COLO829 (cell line): ENCODE measurements at places on chromosomes 4 and X.

- DNase-seq, result no peak
These were observed 68.9 kb downstream of the ARHGAP24 start for GRCh38 chr4:85543832-85544231.

GRCh38 chrX:38800981-38801845, at the start of gene MID1IP1:
Gene MID1IP1, plus strand, starts transcription at chrX:38801459. Its CDS starts 3,488 bp downstream, at chrX:38804947.
- DNase-seq, result peak; percentile 94

DNA sequence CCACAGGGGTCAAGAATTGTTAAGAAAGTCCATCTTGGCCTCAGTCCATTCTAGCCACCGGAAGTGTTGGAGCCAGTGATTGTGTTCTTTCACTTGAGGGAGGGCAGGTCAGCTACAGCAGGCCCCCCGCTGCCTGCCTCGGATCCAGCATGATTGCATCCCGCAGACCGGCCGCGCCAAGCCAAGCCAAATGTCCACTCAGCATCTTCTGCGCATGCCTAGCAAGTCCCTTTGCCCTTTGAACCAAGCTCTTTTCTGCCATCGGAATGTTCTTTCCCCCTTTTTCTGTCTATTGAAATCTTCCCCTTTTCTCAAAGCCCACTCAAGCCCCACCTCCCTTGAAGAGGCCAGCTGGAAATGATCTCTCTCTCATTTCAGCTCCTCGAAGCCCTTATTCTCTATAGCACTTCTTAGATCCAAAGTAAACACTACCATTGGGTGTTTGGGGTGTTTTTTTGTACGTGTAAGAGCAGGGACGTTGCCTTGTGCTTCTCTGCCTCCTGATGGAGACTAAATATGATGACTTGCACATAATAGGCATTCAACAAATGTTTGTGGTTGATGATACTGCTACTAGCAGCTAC, 147.8 kb upstream of the BCOR start:
- DNase-seq, result no peak

DNA sequence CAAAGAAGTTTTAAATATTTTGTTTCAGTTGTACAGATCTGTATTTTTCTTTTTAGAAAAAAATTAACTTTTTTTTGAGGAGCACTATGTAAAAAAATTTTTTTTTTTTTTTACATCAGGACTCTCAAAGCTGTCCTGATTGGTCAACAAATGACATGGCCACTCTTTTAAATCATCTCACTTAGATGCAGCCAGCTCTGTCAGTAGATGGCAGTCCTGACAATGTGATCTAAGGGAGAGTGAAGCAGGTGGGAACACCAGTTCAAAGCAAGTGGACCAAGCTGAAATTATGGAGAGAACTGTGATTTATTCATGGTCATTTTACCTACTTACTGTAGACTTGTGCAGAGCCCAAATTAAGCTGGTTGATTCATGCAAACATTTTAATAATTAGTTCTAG, 174.7 kb upstream of the GPRIN3 start:
- peak; percentile 74 for DNase-seq

- DNase-seq, result no peak
These were observed 12.7 kb upstream of the MRFAP1 start for GRCh38 chr4:6627832-6628231.

GRCh38 chr4:138114434-138114833, 127.7 kb downstream of the SLC7A11 start:
- no peak for DNase-seq

DNA sequence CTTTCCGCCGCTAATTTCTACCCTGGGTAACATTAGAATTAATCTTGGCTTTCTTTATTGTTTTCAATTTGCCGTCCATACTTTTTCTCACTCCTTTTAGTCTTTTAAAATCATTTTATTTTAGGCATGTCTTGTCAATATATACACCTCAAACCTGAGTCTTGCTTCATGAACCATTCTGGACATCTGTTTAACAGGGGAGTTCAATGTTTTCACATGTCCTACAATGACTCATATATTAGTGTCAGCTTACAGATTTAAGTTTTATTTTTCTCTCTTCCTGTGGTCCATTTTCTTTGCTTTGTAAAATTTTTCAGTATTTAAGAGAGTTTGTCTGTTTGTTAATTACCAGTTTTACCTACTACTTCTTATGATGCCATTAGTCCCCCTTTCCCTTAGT, 89.5 kb downstream of the LCORL start:
- no peak for DNase-seq

- DNase-seq, result no peak
These were observed 109.3 kb downstream of the AFF2 start for GRCh38 chrX:148609515-148610327.

- DNase-seq, result no peak
These were observed 638.7 kb downstream of the PCDH18 start for GRCh38 chr4:136893573-136893972.

DNA sequence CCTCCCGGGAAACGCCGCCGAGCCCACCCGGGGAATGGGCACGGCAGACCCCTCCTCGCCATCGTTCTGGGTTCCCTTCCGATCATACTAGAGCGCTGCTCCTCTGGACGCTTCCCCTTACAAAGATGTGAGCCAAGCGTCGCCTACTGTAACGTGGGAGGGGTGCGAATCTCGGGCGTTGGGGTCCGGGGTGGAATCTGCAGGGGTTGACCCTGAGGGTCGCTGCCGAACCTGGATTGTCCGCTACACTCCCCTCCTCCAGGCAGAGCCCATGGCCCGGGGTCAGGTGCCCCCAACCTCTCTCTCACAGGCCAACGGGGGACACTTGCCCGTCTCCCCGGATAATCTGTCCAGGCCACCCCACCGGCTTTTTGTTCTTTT, 13.8 kb downstream of the BCOR start:
- no peak for DNase-seq

GRCh38 chrX:9279234-9279544, 185.7 kb upstream of the TBL1X start:
- DNase-seq, result no peak

DNA sequence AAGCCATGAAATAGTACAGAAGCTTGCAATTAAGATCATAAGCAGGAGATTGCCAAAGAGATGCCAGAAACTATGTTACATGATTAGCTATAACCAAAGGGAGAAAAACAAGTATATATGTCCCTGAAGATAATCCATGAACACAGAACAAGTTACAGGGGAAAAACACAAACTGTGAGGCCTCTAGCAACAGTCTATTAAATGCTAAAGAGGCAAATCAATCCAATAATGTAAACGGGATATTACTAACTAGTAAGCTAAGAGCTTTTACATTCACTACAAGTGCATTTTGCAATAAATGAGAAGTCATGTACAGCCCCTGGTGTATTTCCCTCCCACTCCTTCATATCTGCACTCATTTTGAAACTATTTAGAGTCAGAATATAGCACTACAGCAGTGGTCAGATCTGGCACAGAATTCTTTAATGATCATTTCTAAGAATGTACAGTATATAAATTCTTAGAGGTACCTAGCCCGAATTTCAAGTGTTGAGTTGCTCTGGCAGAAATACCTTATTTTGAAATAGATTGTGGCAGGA, 449.8 kb upstream of the SMIM31 start:
- no peak for DNase-seq

GRCh38 chr4:54058171-54058570, 6.2 kb downstream of the CHIC2 start:
- DNase-seq, result no peak

- DNase-seq, result no peak
These were observed 169.3 kb downstream of the CEP135 start for GRCh38 chr4:56118055-56118454.

DNA sequence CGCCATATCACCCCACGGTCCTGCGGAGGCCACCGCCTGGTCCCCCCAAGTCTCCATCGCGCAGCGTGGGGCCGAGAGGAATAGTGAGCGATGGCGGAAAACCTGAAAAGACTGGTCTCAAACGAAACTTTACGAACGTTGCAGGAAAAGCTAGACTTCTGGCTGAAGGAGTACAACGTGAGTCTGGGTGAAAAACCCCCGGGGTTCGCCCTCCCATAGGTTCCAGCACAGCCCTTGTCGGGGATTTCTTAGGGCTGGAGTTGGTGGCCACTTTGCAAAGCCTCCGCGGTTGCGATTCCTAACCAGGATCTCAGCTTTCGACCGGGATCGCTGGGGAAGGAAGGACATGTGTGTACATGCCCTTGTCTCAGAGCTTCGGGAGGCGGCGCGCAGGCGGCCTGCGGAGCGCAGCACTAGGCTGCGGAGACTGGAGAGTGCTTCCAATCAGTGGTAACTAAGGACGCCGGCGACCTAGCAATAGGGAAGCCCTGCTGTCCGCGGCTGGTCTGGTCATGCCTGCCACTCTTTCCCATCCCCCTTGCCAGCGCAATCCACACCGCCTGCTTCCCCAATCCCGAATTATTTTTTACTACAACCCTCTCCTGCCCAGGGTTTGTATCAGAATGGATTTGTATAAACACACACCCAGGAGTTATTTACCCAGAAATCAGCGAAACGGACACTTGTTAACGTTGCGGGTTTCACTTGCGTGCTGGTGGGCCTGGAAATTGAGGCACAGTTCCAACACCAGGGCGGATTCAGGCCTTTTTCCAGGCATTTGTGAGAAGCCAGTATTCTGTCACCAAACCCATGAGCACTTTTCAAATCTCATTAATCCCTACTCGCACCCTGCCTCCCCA, 741 bp downstream of the SPATA18 start:
- no peak for DNase-seq

DNA sequence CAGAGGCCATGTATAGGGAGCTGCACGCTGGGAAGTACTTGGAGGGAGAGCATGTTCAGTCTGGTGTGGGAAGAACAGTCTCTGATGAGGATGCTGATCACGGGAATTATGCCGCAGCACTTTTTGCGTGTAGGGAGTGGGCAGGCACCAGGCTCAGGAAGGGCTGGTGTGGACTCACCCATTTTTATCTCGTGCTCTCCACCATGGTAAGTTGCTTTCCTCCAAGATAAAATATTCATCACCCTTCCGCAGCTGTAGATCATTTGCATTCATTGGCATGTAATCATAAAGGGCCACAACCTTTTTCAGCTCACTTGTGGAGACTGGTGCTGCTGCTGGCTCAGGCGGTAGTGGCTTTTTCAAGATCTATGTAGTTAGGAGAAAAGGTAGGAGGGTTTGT, 11.8 kb upstream of the TIMM8A start:
- DNase-seq, result no peak

- no peak for DNase-seq
These were observed 60.4 kb downstream of the ZFYVE28 start for GRCh38 chr4:2357821-2358745.

DNA sequence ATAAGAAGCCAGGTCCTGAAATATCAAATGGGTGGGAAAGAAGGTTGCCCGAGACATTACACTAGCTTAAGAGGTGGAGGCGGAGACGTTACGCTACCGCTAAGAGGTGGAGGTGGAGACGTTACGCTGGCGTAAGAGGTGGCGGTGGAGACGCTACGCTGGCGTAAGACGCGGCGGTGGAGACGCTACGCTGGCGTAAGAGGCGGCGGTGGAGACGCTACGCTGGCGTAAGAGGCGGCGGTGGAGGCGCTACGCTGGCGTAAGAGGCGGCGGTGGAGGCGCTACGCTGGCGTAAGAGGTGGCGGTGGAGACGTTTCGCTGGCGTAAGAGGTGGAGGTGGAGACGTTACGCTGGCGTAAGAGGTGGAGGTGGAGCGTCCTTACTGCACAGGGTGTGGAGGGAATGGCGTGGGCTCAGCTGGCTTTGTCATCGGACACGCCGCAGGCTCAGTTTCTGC, 12.8 kb downstream of the CYP4V2 start:
- no peak for DNase-seq

DNA sequence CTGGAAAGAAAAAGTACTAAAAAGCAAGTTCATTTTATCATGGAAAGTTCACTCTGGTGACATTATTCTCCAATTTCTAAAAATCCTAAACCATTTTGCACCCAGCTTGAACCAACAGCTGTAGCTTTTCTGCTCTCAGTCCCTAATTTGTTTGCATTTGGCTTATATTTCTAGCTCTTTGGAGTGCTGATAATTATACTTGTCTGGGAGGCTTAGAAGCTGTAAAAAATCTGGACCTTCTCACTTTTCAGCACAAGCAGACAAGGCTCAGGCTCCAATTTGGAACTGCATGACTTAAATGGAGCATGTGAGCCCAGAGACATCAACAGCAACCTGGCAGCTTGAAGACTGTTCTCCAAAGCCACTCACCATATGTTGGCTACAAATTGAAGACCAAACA, 170.9 kb upstream of the PCDH18 start:
- DNase-seq, result no peak

GRCh38 chr4:38273407-38273806, 313.2 kb downstream of the PTTG2 start:
- DNase-seq, result no peak
